ENCODE measurements at places on chromosomes 7 and 10. TPM values are rescaled to one million over a fixed set of nuclear protein-coding genes. Genes with fewer than 3 reads are reported as not detected.

DNA sequence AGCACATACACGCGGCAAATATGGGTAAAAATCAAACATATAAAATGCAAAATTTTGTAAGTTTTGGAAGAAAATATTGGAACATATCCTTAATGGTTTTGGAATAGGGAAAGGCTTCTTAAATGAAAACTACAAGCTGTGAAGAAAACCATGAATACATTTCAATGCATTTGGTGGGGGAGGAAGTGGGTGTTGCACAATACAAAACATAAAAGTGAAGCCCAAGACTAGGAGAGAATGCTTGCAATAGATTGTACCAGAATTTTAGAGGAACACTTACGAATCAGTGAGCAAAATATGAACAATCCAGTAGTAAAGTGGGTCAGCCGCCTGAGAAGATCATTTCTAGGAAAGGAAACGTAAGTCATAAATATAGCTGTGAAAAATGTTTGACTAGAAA lies 322.6 kb upstream of the MKI67 start:
- H3K36me3 ChIP-seq: no peaks in the 10 kb centered on the region
- no peak overlapping the region for H3K27ac ChIP-seq
- no peaks in the 10 kb centered on the region for H3K4me1 ChIP-seq
- peaks cover 7% of the 10 kb centered on the region for H3K27me3 ChIP-seq

GRCh38 chr7:37424521-37424920 lies 24.1 kb downstream of the ELMO1 start:
- DNase-seq: no peak
- H3K4me1 ChIP-seq: peaks cover 36% of the 10 kb centered on the region
- no peak overlapping the region for H3K4me3 ChIP-seq
- no peak overlapping the region for H3K27ac ChIP-seq

The IQUB gene
- 0.03 TPM for polyA plus RNA-seq

DNA sequence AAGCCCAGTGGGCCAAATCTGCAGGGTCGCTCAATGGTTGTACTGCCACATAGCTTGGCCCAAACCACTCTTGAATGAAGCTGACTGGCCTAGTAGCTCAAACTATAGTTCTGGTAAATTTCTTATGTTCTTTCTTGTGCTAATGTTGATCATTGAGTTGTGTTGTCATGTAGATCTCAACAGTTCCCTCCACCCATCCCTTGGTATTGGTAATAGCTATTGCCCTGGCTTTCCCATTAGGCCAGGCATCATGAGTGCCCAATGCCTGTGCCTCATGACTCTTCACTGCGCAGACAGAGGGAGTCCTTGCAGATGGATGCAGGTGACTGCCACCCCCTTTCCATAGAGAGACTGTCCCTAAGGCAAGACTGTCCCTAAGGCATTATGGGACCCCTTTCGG lies 988.4 kb downstream of the KCNMA1 start:
- H3K36me3 ChIP-seq: no peaks in the 10 kb centered on the region
- DNase-seq: no peak
- H3K27me3 ChIP-seq: no peaks in the 10 kb centered on the region
- H3K4me3 ChIP-seq: no peak overlapping the region
- H3K27ac ChIP-seq: no peak overlapping the region

GRCh38 chr7:149854611-149855360 lies 16.6 kb downstream of the ZNF862 start:
- H3K36me3 ChIP-seq: peaks cover 6% of the 10 kb centered on the region
- no peaks in the 10 kb centered on the region for H3K27me3 ChIP-seq
- no peak overlapping the region for H3K27ac ChIP-seq

DNA sequence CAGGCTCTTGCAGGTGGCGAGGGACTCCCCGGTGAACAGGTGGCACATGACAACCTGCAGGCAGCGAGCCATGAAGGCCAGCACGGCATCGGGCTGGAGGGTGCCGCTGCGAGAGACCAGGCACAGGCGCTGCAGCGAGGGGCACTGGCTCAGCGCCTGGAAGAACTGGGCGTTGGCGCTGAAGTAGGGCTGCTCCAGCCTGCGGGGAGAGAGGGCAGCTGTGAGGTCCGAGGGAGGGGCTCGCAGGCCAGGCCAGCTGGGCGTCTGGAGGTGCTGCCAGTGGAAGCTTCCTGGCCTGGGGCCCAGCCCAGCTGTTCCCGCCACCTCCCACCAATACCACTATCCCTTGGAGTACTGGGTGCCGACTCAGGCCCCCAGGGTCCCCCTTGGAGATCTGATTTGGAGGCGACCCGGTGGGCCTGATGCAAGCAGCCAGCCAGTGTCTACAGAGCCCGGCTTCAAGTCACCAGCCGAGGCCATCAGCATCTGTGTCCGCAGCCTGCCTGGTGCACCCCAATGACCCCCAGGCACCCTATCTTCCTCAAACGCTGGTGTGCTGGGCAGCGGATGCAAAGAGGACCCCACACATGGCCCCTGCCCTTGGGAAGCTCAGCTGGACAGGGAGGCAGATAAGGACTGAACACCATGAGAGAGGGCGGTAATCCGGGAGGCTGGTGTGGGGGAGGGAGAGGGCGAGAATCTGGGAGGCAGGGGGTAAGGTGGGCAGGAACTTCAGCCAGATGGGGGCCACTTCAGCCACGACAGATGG lies 67.8 kb upstream of the TNRC18 start:
- no peaks in the 10 kb centered on the region for H3K27me3 ChIP-seq
- no peak overlapping the region for H3K27ac ChIP-seq
- DNase-seq: no peak
- no peak overlapping the region for H3K4me3 ChIP-seq

- H3K27me3 ChIP-seq: no peaks in the 10 kb centered on the region
- no peak overlapping the region for H3K27ac ChIP-seq
- H3K4me3 ChIP-seq: no peak overlapping the region
- no peak for DNase-seq
- no peaks in the 10 kb centered on the region for H3K36me3 ChIP-seq
Observed at GRCh38 chr10:113650172-113650571, 13.7 kb downstream of the NRAP start.

The FOXI2 gene
- not detected for polyA plus RNA-seq

DNA sequence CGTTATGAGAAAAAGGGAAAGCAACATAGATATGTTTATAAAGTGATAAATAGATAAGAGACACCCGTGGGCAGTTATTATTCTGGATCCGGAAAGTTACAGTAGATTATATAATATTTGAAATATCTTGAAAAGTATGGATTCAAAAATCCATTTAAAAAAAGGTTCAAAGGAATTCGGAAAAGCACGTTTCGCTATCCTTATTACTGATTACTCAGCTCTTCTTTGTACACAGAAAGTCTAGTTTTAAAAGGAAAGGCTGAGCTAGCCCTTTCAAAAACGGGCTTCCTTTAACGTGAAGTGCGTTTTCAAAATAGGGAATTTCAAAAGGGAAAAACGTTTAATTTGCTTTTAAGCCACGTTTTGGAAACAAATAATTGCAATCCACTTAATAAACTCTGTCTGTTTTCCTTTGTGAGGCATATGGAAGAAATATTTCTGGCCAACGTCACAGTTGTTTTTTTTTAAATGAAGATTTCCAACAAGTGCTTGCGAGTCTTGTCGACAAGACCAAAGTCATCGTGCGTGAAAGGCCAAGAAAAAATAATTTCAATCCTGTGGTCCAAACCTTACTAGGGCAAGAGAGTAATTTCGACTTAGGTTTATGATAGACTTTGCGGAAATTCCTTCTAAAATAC lies 2.2 kb upstream of the SKIDA1 start:
- DNase-seq: no peak
- peak overlapping the region; percentile 53 for H3K4me3 ChIP-seq
- H3K36me3 ChIP-seq: no peaks in the 10 kb centered on the region

DNA sequence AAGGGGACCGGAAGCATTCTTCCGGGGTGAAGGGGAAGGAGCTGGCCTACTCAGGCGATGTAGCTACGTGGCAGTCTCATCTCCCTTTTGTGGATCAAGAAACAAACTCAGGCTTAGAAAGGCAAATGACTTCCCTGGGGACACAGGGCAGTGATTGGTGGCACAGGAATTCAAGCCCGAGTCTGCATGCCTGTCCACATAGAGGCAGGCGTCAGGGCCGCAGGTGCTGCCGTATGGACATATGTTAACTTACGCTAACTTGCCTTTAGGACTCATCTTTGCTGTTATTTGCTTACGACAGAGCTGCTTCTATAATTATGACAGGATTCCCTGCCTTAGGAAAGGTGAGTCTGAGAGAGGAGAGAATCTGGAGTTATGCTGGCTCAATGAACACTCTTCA lies 42.3 kb upstream of the KLF6 start:
- H3K36me3 ChIP-seq: no peaks in the 10 kb centered on the region
- no peak overlapping the region for H3K4me3 ChIP-seq
- no peaks in the 10 kb centered on the region for H3K27me3 ChIP-seq
- DNase-seq: no peak

The NUTM2D gene
- polyA plus RNA-seq: 1.5 TPM

The SFRP4 gene
- 0.18 TPM for polyA plus RNA-seq

The SRGN gene
- 19.5 TPM for polyA plus RNA-seq

The HEPACAM2 gene
- not detected for polyA plus RNA-seq

DNA sequence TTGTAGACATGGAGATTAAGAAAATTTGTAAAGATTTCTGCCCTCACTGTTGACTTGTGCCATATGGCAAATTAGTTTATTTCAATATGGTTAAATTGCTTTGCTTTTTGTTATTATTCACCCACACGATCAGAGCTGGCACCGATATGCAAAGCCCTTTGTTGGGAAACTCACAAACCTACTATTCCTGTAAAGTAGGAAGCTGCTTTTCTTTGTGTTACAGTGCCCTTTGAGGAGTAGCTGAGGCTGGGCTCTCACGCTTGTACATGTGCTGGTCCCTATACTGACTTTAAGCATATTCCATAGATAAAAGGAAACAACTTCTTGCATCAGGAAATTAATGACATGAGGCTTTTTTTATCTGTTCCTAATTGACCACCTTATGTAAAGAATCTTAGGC lies 17.6 kb upstream of the AOAH start:
- no peak for DNase-seq
- H3K4me1 ChIP-seq: peaks cover 11% of the 10 kb centered on the region
- no peaks in the 10 kb centered on the region for H3K27me3 ChIP-seq
- no peaks in the 10 kb centered on the region for H3K36me3 ChIP-seq

DNA sequence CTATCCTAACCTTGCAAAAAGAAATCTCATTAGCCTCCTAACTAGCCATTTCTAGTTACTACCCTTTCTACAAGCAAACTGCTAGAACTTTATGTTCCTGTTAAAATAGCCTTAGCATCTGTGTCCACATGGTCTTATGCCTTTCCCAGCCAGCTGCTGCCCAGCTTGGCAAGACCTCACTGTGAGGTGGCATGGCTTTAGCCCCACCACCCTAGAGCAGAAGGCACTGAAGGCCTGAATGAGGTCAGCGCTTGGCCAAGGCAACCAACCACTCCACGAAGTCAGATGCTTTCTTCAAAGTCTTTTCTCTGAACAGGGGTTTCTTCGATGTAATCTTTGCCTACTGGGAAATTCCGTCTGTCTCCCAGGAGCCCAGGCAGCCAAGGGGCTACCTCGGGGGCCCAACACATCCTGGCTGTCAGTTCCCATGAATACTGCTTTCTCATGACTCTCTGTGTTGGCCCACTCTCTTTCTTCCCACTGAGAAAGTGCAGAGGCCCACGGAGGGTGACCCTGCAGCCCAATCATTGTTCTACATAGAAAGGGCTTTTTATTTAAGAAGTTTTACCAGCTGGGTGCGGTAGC lies 41.6 kb downstream of the POLR3A start:
- no peaks in the 10 kb centered on the region for H3K4me1 ChIP-seq
- H3K36me3 ChIP-seq: peaks cover 80% of the 10 kb centered on the region
- no peak for DNase-seq
- H3K27ac ChIP-seq: no peak overlapping the region
- no peaks in the 10 kb centered on the region for H3K27me3 ChIP-seq
- H3K4me3 ChIP-seq: no peak overlapping the region

- no peaks in the 10 kb centered on the region for H3K36me3 ChIP-seq
- peaks cover 2% of the 10 kb centered on the region for H3K4me1 ChIP-seq
- H3K27ac ChIP-seq: peak overlapping the region; percentile 84
- no peaks in the 10 kb centered on the region for H3K27me3 ChIP-seq
Observed at GRCh38 chr7:66921396-66921917, 432 bp downstream of the TMEM248 start.

The MXI1 gene
- 9.6 TPM for polyA plus RNA-seq

The LRRD1 gene
- not detected for polyA plus RNA-seq

- no peak for DNase-seq
- no peak overlapping the region for H3K27ac ChIP-seq
- no peaks in the 10 kb centered on the region for H3K36me3 ChIP-seq
- no peak overlapping the region for H3K4me3 ChIP-seq
- H3K4me1 ChIP-seq: no peaks in the 10 kb centered on the region
Observed at GRCh38 chr10:123748711-123749110, 82.6 kb downstream of the GPR26 start.

- H3K27ac ChIP-seq: no peak overlapping the region
- H3K27me3 ChIP-seq: no peaks in the 10 kb centered on the region
- H3K4me3 ChIP-seq: no peak overlapping the region
- H3K36me3 ChIP-seq: no peaks in the 10 kb centered on the region
- peak; percentile 34 for DNase-seq
Observed at GRCh38 chr7:15720849-15721471, 34.5 kb upstream of the MEOX2 start.

- no peak for DNase-seq
- H3K4me1 ChIP-seq: no peaks in the 10 kb centered on the region
- H3K4me3 ChIP-seq: no peak overlapping the region
Observed at GRCh38 chr7:55473932-55474331, 98.4 kb downstream of the VOPP1 start.

DNA sequence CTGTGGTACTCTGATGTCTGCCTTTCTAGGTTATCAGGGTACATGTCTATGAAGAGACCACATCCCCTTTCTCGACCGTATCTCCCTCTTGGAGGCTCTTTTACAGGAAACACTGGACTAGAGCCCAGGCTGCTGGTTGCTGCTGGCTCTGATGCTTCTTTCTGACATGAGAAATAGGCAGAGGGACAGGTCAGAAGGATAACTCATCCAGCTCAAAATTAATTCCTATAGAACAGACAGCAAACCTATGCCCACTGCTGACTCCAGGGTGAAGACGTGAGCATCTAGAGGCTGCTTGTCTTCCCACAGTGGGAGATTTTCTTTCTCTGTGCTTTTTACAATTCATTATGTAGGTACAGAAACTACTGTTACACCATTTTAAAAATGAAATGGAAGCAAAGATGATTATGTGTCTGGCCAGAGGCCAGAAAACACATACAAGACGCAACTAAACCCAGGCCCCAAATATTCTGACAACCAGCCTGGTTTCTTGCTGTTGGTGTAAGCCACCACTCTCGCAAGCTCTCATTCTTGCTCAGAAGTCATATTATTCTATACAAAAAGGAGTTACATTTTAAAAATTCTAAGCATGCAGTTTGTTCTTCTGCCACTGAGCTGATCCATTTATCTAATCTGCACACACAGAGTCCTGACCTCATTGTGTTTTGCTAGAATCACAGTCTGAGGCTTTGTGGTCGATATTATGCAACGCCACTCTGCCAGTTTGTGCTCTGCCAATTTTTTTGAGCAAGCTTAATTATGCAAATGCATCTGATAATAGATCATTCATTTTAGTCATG lies 424.3 kb downstream of the KIF20B start:
- no peak overlapping the region for H3K4me3 ChIP-seq
- no peaks in the 10 kb centered on the region for H3K27me3 ChIP-seq
- H3K4me1 ChIP-seq: no peaks in the 10 kb centered on the region
- H3K27ac ChIP-seq: no peak overlapping the region
- DNase-seq: no peak

The OR6B1 gene
- not detected for polyA plus RNA-seq

GRCh38 chr7:17497136-17497535 lies 198.7 kb downstream of the AHR start:
- peaks cover 12% of the 10 kb centered on the region for H3K4me1 ChIP-seq
- H3K4me3 ChIP-seq: no peak overlapping the region
- no peaks in the 10 kb centered on the region for H3K27me3 ChIP-seq
- no peaks in the 10 kb centered on the region for H3K36me3 ChIP-seq
- no peak for DNase-seq

The TFEC gene
- 1.7 TPM for polyA plus RNA-seq

The TUBAL3 gene
- polyA plus RNA-seq: not detected

GRCh38 chr7:131147604-131148003 lies 180.1 kb upstream of the MKLN1 start:
- no peaks in the 10 kb centered on the region for H3K36me3 ChIP-seq
- no peaks in the 10 kb centered on the region for H3K4me1 ChIP-seq
- H3K27me3 ChIP-seq: no peaks in the 10 kb centered on the region
- no peak for DNase-seq
- no peak overlapping the region for H3K27ac ChIP-seq

Data from liver (tissue), 10 donors.